ENCODE measurements at places on chromosomes 3 and 15. TPM values are rescaled to one million over a fixed set of nuclear protein-coding genes. Genes with fewer than 3 reads are reported as not detected.

The EOGT gene
- 13.4 TPM for total RNA-seq

GRCh38 chr3:13895155-13896105, 15.6 kb upstream of the WNT7A start:
- peak; percentile 97 for DNase-seq

DNA sequence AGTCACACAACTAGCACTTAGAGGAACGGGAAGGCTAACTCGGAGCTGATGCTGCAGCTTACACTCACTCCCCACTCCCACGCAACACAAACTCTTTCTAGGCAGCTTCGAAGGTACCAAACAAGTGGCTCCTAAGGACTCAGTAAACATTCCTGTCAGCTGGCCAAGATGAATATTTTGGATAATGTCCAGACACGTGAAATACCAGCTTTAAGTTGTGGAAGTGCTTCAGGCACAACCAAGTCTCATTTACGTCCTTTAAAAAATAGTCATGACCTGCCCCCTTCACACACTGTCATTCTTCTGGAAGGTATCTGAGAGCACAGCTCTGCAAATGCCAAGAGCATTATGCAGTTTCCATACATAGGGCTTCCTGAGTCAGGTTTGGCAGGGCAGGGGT, 1005.9 kb upstream of the CFAP20DC start:
- no peak for DNase-seq

GRCh38 chr3:119835556-119835955, 53.7 kb downstream of the NR1I2 start:
- DNase-seq: no peak

DNA sequence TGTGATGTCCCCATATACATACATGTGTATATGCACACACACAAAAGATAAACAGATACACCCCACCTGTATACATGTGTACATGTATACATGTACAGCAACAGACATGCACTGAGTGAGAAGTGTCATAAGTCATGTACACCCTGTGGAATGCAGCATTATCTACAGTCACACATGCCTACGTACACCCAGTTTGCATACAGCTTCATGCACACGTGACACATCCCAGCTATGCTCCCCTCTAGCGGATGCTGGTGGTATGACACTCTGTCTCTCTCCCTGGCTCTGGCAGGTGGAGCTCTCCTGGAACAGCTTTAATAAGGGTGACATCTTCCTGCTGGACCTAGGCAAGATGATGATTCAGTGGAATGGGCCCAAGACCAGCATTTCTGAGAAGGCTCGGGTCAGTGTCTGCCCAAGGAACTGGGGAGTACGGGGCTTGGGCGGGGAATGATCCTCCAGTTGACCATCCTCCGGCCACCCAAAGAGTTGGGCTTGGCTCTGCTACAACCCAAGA, 6.3 kb downstream of the VILL start:
- DNase-seq: peak; percentile 75

All from CD4-positive, alpha-beta T cell (primary cell).